Mucosa of descending colon (tissue), 3 donors: ENCODE measurements at places on chromosomes 4 and X. TPM values are rescaled to one million over a fixed set of nuclear protein-coding genes. Genes with fewer than 3 reads are reported as not detected.
A peak's percentile ranks its signal among the peaks of the same experiment; 100 is the strongest.

The AR gene
- 0.49 TPM for total RNA-seq

The HCCS gene
- 39.7 TPM for total RNA-seq

The GRIA2 gene
- 0.36 TPM for total RNA-seq

The FDCSP gene
- not detected for total RNA-seq

- DNase-seq: no peak
Measured at GRCh38 chrX:13085526-13085925, 41.1 kb upstream of the FAM9C start.

DNA sequence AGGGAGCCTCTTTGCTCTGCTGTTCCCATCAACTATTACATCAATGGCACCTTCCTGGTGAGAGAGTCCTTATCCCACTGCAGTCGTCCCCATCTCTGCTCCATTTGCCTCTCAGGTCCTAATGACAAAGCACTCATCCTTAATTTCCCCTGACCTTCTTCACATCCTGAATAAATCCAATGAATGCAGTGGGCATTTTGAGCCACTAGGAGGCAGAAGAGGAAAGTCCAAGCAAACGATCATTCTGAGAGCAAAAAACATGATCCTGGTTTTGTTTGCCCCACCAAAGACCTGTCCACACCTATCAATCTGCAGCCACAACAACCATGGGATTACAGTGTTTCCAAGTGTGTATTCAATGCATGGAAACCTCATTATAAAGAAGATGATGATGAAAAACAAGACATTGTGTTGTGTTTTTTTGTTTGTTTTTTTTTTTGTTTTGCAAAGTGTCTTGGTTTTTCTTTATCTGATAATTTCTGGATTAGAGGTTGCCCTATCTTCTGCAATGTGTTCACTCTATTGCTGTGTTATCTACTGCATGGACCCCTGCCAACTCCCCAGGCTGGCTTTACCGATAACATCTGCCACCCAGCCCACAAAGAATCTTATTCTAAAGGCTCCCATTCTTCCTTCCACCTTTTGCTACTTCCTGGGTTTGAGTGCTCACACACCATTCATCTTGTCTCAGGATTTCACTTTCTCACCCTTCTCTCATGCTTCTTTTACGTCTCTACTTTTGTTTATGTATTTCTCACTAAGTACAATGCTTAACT, 207.2 kb downstream of the NLGN4X start:
- peak; percentile 50 for DNase-seq

- DNase-seq: no peak
Measured at GRCh38 chr4:19557161-19557560, 694.5 kb upstream of the SLIT2 start.

DNA sequence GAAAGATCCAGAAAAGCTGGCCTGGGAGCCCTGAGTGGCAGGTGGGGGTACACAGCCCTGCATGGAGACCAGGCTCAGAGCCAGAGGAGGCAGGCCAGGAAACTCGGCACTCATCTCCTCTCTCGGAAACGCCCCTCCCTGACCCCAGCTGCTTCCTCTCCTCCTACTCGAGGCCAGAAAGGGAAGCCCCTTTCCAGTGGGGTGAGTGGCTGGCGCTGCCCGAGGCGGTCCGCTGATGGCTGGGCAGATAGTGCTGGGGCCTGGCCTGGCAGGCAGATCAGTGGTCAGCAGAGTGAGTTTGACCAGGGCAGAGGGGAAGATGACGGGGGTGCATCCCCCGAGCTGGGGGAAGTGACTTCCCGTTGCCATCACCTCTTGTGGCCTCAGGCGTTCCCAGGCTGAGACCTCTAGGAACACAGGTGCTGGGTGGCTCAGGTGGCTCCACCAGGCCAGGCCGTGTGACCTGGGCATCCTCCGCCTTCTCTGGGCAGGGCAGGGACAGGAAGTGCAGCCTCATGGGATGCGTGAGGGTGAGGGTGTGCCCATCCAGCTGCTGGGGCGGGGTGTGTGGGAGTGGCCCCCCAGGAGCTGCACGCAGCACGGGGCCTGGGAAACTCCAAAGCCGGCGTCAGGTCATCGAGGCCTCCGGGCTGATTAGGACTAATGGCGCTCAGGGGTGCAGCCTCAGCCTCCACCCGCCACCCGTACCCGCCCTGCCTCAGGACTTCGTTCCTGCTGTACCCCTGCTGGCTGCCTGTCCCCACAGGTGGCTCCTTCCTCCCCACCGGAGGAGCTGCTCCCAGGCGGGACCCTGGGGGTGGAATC, 5.7 kb downstream of the SH3BP2 start:
- DNase-seq: peak; percentile 90

DNA sequence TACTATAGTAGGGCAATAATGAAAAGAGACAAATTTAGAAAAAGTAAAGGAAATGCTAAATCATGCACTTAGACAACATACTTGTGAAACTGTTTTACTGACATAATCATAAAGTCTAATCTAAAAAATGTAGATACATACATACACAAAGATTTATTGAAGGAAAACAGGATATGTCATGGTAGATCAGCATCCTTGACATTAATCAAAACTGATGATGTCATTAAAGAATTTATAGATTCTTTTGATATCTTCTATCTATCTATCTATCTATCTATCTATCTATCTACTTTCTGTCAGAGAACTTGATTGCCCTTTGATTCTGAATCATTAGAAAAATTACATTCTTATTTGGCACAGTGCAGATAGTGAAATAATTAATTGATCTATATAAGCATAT, 311.3 kb downstream of the CCSER1 start:
- DNase-seq: no peak

GRCh38 chrX:110804446-110804845, 8.8 kb upstream of the CHRDL1 start:
- no peak for DNase-seq
